ENCODE measurements at places on chromosomes 3 and 15. TPM values are rescaled to one million over a fixed set of nuclear protein-coding genes. Genes with fewer than 3 reads are reported as not detected.

DNA sequence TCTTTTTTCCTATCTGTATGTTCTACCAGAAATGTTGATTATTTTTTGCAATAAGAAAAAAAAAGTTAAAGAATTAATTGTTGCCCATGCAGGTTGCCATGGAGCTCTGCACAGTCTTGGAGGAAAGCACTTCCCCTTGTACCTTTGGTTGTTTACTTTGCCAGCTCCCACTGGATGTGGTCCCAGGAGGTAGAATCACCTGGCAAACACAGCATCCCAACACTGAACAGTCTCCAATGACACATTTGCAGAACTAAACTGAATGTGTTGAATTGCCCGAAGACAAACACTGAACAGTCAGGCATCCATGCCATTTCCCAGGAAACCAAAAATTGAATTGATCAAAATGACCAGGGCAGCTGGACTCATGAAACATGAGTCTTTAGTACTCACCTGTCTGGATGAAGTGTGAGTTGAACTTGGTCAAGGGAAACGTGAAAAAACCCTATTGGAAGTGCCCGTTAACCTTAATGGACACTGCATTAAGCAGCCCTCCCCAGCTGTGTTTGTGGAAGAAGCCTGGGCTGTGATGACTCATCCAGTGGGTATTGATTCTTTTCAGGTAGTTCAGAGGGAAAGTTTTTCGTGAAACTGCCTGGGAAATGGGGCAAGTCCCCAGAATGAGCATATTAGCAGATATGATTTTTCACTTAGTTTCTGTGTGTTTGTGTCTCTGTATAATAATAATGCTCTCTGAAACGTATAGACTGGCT lies 284.7 kb upstream of the STT3B start:
- no peaks in the 10 kb centered on the region for H3K36me3 ChIP-seq
- no peak overlapping the region for H3K4me3 ChIP-seq
- no peak overlapping the region for H3K27ac ChIP-seq
- DNase-seq = peak; percentile 48

GRCh38 chr15:79886124-79886523 lies 10.7 kb downstream of the MTHFS start:
- H3K27ac ChIP-seq = no peak overlapping the region
- no peaks in the 10 kb centered on the region for H3K27me3 ChIP-seq
- H3K4me3 ChIP-seq = no peak overlapping the region

GRCh38 chr3:66504850-66505641 lies 4.2 kb upstream of the LRIG1 start:
- no peak overlapping the region for H3K27ac ChIP-seq
- no peaks in the 10 kb centered on the region for H3K27me3 ChIP-seq
- H3K36me3 ChIP-seq = no peaks in the 10 kb centered on the region
- peaks cover 7% of the 10 kb centered on the region for H3K4me1 ChIP-seq
- no peak overlapping the region for H3K4me3 ChIP-seq

Gene PCOLCE2
- 3.2 TPM for total RNA-seq

GRCh38 chr3:187758318-187758955 lies 13.2 kb upstream of the BCL6 start:
- H3K4me3 ChIP-seq = no peak overlapping the region
- no peaks in the 10 kb centered on the region for H3K4me1 ChIP-seq
- DNase-seq = no peak
- H3K27me3 ChIP-seq = no peaks in the 10 kb centered on the region
- H3K27ac ChIP-seq = no peak overlapping the region
- H3K36me3 ChIP-seq = no peaks in the 10 kb centered on the region

GRCh38 chr3:30680789-30681648 lies 74.6 kb downstream of the TGFBR2 start:
- DNase-seq = no peak
- H3K4me1 ChIP-seq = peaks cover 46% of the 10 kb centered on the region
- H3K4me3 ChIP-seq = no peak overlapping the region
- H3K27ac ChIP-seq = peak overlapping the region; percentile 87
- H3K36me3 ChIP-seq = peaks cover 98% of the 10 kb centered on the region

Gene ANKRD63
- total RNA-seq = not detected

DNA sequence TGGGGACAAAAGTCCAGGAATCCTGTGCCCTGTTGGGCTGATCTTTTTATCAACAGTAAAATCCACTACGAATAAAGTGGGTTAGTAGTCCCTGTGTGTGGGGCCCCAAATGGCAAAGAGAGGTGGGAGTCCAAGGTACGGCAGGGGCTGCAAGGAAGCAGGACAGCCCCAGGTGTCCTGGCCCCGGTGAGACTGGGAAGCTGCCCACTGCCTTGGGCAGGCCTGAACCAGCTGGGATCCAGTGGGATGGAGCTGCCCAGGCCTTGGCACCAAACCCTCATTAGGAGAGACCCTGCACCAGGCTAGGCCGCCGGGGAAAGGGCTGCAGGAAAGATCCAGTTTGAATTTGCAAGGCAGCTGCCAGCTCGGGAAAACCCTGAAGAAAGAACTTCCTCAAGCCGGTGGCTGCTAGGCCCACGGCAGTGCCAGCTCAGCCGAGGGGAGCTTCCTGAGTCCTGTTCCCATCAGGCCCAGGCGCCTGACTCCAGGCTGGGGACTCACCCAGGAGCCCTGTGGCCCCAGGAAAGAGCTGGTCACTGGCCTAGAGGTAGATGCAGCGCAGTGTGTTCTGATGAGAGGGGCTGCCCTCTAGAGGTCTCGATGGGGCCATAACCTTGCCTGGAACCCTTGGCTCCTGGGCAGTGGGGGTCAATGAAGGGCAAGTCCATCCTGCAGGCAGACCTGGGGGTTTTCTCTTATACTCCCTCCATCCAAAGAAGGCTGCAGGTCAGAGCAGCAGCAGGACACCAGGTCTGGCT lies 14.4 kb upstream of the GNAI2 start:
- no peak overlapping the region for H3K27ac ChIP-seq
- DNase-seq = no peak
- H3K36me3 ChIP-seq = no peaks in the 10 kb centered on the region
- H3K4me1 ChIP-seq = no peaks in the 10 kb centered on the region

Gene BAHD1
- 15.1 TPM for total RNA-seq

- DNase-seq = no peak
- no peak overlapping the region for H3K27ac ChIP-seq
- H3K4me1 ChIP-seq = peaks cover 7% of the 10 kb centered on the region
- no peaks in the 10 kb centered on the region for H3K27me3 ChIP-seq
- H3K36me3 ChIP-seq = no peaks in the 10 kb centered on the region
- H3K4me3 ChIP-seq = no peak overlapping the region
Measured at GRCh38 chr3:52503788-52504424, 8.8 kb downstream of the STAB1 start.

DNA sequence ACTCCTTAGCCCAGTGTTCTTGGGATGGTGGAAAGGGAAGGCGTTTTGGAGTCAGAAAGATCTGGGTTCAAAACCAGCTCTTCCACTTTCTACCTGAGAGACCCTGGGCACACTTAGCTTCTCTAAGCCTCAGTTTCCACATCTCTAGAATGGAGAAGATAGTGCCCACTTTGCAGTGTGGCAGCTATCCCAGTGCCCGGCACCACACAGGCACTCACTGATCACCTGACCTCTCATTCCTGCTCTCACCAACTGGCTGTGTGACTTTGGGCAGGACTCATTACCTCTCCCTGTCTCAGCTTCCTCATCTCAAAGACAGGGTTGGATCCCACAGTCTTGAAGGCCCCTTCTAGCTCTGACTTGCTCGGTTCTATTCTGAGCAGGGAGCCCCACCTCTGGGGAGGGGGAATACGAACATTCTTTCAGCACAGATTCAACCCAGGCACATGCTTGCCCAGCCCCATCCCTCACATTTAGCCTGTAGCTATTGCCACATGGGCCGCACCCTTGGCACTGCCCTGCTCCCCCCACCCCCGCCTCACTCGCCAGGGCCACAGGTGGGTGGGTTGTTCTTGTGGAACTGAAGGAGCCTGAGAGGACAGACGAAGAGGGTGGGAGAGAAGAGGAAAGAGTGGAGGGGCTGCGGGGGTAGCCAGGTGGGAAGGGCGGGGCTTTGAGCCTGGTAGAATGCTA lies 39.2 kb downstream of the EPHB3 start:
- peaks cover 29% of the 10 kb centered on the region for H3K4me1 ChIP-seq
- H3K27ac ChIP-seq = peak overlapping the region; percentile 85
- peak; percentile 65 for DNase-seq
- H3K36me3 ChIP-seq = no peaks in the 10 kb centered on the region

DNA sequence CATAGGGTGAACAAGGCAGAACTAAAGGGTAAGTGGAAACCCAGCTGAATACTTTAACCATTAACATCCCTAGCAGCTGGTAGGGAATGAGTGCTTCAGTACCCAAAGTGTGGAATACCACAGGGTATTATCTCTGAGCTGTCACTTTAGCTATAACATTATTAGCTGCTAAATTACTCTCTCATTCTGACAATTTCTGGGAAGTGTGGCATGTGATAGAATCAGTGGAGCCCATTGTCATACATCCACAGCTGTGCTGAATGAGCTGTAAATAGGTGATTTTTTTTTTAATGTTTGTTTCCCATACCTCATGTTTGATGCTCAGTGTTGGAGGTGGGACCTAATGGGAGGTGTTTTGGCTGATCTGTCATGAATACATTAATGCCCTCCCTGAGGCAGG lies 894.3 kb downstream of the DIPK2A start:
- H3K36me3 ChIP-seq = no peaks in the 10 kb centered on the region
- DNase-seq = no peak
- peaks cover 19% of the 10 kb centered on the region for H3K27me3 ChIP-seq
- no peak overlapping the region for H3K4me3 ChIP-seq
- no peak overlapping the region for H3K27ac ChIP-seq

DNA sequence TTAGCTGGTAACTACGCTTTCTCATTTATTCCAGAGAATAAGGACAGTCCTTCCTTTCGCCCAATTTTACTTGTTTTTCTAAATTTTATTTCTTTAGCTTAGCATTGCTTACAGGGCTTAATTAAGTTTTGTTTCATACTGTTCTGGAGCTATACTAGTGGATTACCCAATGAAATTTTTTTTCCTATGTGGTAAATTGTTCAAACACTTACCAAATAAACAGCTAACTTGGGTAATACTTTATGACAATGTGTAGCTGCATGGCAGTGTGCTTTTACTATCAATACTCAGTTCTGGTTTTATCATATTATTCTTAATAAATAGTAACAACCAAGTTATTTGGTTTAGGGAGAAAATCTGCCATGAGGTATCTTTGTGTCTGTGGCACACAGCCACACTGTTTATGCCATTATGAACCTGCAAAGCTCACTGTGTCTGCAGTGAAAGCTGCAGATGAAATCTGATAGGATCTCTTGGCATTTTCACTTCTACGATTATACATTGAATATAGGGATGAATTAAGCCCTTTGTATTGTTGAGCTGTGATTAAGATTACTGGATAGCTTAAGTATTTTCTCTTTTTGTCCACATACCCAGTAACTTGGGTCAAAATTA lies 37.2 kb downstream of the UBE2E2 start:
- no peak overlapping the region for H3K4me3 ChIP-seq
- no peaks in the 10 kb centered on the region for H3K36me3 ChIP-seq
- H3K4me1 ChIP-seq = peaks cover 18% of the 10 kb centered on the region
- no peak for DNase-seq
- no peaks in the 10 kb centered on the region for H3K27me3 ChIP-seq
- no peak overlapping the region for H3K27ac ChIP-seq

- peaks cover 18% of the 10 kb centered on the region for H3K4me1 ChIP-seq
- no peaks in the 10 kb centered on the region for H3K27me3 ChIP-seq
- no peak overlapping the region for H3K4me3 ChIP-seq
- no peak overlapping the region for H3K27ac ChIP-seq
- DNase-seq = no peak
Measured at GRCh38 chr15:63185206-63185605, 4.2 kb upstream of the RAB8B start.

- no peak overlapping the region for H3K4me3 ChIP-seq
- H3K36me3 ChIP-seq = no peaks in the 10 kb centered on the region
- no peaks in the 10 kb centered on the region for H3K4me1 ChIP-seq
- no peak for DNase-seq
Measured at GRCh38 chr15:49815950-49816349, 195.1 kb downstream of the DTWD1 start.

Gene AADAC
- not detected for total RNA-seq

DNA sequence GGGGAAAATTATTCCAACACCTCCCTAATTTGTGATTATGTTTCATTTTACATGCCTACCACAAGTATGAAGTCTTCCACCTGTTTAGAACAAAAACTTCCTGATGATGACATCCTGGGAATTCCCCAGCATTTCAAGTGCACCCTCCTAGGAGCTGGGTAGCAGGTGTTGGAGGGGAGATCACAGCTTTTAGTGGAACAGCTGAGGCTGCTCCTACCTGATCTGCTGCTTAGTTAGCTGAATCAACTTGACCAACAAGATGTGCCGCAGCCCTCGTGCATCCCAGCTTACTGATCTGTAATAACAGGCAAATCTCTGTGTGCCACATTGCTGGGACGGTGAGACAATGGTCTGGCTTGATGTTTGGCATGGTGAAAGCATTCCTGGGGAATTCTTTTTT lies 29.7 kb downstream of the TRAK1 start:
- no peaks in the 10 kb centered on the region for H3K27me3 ChIP-seq
- H3K4me1 ChIP-seq = peaks cover 49% of the 10 kb centered on the region
- peak; percentile 46 for DNase-seq
- peak overlapping the region; percentile 46 for H3K27ac ChIP-seq
- no peak overlapping the region for H3K4me3 ChIP-seq
- H3K36me3 ChIP-seq = peaks cover 10% of the 10 kb centered on the region

Gene CCDC39
- total RNA-seq = not detected

DNA sequence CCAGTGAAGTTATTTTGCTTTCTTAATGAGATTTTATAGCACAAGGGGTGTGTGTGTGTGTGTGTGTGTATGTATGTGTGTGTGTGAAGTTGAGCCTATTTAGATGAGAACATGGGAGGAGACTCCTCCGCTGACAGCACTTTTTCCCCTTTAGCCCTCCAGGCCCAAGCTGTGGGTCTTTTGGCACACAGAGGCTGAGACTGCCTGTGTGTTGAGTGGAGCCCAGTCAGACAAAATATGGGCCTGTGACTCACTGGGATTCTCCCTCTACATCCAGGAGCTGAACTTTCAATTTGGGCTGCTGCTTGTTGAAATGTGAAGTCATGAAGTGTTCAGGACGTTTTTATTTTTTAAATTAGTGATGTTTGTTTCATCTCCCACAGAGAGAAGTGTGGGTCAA lies 108.0 kb downstream of the MFSD1 start:
- no peak overlapping the region for H3K4me3 ChIP-seq
- peaks cover 35% of the 10 kb centered on the region for H3K27me3 ChIP-seq
- no peak for DNase-seq
- no peaks in the 10 kb centered on the region for H3K4me1 ChIP-seq
- no peak overlapping the region for H3K27ac ChIP-seq
- H3K36me3 ChIP-seq = no peaks in the 10 kb centered on the region

Gene FAM174B
- 6.5 TPM for total RNA-seq

DNA sequence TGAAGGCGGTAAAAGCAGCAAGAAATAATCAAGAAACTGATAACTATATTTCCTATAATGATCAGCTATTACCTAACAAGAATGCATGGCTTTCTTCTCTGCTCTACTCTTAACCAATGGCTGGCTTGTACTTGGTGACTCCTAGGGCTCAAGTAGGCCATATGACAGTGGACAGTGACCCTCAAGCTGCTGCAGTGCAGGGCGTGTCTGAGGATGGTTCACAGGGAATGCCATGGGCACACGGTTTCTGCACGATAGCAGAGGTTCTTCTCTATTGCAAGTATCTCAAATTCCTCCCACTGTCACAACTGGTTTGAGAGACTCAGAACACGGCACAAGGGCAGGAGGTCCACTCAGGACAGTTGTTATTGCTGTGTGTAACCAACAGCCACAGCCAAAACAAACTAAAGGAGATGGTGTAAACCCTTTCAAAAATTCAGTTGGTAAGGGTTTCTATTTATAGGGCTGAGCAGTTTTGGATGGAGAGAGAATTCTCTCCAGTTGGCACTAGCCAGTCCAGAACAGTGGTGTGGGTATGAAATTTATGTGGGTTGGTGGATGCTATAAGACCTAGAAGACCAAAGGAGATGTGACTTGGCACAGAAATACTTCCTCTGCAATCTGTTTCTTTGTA lies 103.2 kb upstream of the ST8SIA2 start:
- no peak overlapping the region for H3K27ac ChIP-seq
- no peak overlapping the region for H3K4me3 ChIP-seq
- peaks cover 44% of the 10 kb centered on the region for H3K27me3 ChIP-seq
- DNase-seq = no peak

Data from MCF 10A (cell line).